H7 (cell line): ENCODE measurements at places on chromosomes 3 and 15. TPM values are rescaled to one million over a fixed set of nuclear protein-coding genes. Genes with fewer than 3 reads are reported as not detected.

CCDC39 gene
- total RNA-seq: 0.07 TPM in 1 of 2 replicates, not detected in the other

DLL4 gene
- 0.26 TPM in 1 of 2 replicates, not detected in the other for total RNA-seq

DNAJA4 gene
- total RNA-seq: 0.03 and 0.11 TPM in 2 replicates

DNA sequence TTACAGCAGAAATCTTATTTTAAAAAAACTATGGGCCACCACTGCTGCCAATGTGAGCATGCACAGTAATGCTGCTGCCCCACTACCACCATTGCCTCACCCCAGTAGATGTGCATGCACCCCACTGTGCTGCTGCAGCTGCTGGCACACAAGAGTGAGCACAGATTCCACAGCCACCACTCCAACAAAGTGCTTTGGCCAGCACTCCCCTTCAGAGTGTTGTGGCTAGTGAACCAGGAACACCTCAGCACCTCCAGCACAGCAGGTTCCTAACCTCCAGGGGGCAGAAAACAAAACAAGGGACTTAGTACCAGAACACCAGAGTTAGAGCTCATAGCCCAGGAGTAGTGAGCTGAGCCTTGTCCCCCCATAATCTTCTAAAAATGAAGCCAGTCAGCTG lies 629.6 kb downstream of the PYDC2 start:
- peak; percentile 15 for DNase-seq

GRCh38 chr3:3586843-3587646 lies 212.2 kb upstream of the LRRN1 start:
- DNase-seq: no peak

DNA sequence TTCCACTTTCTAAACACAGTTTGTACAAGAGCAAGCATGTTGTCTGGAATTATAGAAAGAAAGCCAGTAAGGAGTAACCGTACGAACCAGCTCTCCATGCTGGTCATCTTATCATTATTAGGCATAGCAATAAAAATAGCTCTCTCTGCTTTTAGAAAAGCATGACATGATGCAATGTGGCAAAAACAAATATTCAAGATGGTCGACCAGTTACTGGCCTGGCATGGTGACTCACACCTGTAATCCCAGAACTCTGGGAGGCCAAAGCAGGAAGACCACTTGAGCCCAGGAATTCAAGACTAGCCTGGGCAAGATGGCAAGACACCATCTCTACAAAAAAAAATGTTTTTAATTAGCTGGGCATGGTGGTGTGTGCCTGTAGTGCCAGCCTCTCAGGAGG lies 2.6 kb upstream of the MAP4 start:
- no peak for DNase-seq
